Activated naive CD4-positive, alpha-beta T cell treated with Interleukin-2 at 50 U/mL for 16 hours (primary cell): ENCODE measurements at places on chromosomes 3 and 15.

DNA sequence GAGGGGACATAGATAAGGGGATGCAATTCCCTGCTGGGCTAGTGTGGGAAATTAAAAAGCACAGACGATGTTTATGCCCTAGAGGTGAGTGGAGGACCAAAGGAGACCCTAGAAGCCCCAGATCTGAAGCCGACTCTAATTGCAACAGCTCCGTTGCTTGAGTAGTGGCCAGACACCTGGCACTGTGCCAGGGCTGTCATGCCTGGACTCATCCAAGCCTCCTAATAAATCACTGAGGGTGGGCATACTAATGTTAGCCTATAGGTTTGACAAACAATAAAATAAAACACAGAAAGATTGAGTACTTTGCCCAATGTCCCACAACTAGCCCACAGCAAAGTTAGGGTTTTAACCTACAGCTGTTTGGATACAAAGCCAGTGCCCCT, 25.4 kb upstream of the MRPS22 start:
- no peak for DNase-seq

- no peak for DNase-seq
These were observed 237.6 kb downstream of the RAP2B start for GRCh38 chr3:153399636-153400035.

GRCh38 chr3:116981089-116981488, 271.5 kb downstream of the TUSC7 start:
- no peak for DNase-seq

DNA sequence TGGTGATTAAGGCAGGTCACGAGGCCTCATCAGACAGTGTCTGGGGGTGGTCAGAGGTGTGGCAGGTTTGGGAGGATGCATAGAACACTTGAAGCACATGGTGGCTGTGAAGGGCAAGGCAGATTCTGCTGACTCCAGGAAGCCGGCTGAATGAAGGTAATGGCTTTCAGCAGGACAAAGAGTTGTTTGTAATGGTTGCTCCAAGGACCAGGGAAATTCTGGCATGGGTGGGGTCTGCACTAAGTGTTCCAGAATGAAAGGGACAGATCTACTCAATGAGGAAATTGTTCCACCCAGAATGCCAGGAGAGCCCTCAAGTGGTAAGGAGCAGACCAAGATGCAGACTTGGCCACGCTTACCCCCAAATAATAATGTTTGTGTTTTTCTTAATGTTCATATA, 70.7 kb upstream of the ACAD9 start:
- no peak for DNase-seq

DNA sequence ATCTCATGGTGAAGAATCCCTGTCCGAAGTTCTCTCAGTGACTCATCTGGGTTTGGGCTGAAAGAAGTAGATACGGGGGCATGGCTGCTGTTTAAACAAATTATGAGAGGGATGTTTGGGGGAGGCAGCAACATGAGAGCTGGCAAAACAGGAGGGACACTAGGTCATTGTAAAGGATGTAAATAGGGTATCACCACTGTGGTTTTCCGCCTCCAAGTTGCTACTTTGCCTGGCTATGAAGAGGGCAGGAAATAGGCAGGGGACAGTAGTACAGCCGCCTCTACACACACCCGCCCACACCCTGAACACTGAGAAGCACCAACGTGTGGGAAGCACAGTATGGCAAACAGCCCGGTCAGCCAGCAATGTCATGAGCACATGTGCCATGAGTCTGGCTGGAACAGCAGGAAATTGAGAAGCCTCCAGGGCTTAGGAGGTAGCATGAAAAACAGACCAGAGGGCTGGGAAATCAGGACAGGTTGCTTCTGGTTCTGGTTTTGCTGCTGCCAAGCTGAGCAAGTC, 17.1 kb downstream of the HEXA start:
- DNase-seq, result peak; percentile 16

DNA sequence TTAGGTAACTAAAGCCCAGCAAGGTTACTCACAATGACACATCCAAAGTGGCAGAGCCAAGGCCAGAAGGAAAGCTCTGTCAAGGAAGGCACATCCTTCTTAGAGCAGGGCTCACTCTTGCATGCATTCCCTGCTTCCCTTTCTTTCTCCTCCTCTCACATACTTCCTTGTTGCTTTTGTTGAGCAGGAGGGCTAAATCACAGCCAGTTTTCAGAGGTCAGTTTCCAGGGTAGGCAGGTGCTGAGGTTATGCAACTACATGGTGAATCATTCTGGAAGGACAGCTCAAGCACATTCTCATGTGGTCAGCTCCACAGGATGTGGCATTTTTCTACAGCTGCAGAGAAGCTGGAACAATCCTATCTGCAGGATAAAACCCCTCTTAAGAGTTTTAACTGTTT, 275.6 kb downstream of the ZNF621 start:
- no peak for DNase-seq

DNA sequence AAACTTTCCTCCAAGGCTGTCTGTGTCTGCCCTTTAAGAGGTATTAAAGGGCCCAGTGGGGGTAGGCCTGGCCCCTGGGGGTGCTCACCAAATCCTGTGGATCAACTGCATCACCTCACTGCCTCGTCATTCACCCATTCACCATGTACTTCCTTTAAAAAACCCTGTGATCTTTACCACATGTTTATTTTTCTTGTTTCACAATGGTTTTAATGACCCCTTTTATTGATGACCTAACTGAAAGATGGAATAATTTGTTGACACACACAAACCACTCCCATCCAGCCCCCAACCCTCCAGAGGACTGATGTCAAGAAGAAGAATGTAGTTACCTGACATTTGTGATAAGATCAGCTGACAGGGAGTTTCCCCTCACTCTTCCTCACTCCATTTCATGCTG, 40.8 kb downstream of the KCNAB1 start:
- peak; percentile 7 for DNase-seq

DNA sequence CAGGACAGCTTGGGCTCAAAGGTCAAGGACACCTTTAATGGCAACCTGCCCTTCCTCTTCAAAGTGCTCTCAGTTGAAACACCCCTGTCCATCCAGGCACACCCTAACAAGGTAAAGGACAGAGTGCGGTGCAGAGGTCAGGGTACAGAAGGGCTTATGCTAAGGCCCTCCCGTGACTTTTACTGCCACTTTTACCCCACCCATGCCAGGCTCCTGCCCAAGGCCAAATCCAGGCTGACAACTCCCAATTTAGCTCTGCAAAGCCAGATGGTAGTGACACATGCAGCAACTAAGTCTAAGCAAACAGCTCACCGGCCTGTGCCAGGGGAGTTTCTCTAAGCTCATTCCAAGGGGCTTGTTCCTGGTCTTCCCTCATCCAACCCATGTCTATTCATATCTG, 1.6 kb downstream of the MPI start:
- DNase-seq, result no peak

DNA sequence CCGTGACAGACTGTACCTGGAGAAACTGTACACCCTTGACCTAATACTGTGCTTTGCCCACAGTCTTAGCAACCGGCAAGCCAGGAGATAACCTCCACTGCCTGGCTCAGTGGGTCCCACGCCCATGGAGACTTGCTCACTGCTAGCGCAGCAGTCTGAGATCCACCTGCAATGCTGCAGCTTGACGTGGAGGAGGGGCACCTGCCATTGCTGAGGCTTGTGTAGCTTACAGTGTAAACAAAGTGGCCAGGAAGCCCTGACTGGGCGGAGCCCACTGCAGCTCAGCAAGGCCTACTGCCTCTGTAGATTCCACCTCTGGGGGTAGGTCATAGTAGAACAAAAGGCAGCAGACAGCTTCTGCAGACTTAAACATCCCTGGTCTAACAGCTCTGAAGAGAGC, 189.3 kb downstream of the EDEM1 start:
- no peak for DNase-seq

- DNase-seq, result no peak
These were observed 13.4 kb downstream of the WDR72 start for GRCh38 chr15:53746101-53746500.
